ENCODE measurements at places on chromosomes 6 and 20.

- no peak for DNase-seq
Observed at GRCh38 chr6:28727559-28728211, 196.1 kb downstream of the TRIM27 start.

DNA sequence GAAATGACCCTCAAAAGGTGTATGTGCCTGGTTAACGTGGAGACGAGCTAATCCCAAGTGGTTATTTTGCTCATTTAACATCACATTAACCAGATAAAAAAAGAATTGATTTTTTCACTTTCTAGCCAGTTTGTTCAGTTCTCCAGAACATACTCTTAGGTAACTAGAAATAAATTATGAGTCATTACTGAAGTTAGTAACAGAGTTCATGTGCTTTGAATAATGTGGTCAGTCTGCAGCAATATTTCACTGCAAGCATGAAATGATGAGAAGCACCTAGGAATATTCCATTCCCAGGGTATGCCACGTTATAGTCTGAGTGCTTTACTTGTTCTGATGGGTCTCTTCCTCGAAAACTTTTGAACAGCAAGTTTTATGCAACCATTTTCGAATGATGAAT, 138.3 kb upstream of the INSM1 start:
- DNase-seq = no peak

GRCh38 chr6:46684771-46685170, 2.9 kb upstream of the TDRD6 start:
- DNase-seq = no peak

DNA sequence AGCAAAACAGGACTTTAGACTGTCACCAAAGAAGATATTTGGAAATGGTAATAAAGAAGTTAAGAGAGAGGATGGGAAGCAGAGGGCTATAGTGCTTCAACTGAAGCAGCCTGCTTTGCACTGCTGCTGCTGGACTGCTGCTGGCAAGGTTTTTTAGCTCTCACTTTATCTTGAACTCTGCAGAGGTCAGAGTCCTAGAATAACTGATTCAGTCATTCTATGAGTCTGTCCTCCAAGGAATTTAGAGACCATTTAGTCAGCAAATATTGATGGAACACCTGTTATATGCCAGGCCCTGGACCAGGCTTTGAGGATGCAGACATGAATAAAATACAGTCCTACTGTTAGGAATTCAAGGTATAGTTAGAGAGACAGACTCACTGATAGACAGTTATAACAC, 9.1 kb upstream of the SAYSD1 start:
- no peak for DNase-seq

- DNase-seq = no peak
Observed at GRCh38 chr20:24778585-24779031, 170.5 kb upstream of the CST7 start.

DNA sequence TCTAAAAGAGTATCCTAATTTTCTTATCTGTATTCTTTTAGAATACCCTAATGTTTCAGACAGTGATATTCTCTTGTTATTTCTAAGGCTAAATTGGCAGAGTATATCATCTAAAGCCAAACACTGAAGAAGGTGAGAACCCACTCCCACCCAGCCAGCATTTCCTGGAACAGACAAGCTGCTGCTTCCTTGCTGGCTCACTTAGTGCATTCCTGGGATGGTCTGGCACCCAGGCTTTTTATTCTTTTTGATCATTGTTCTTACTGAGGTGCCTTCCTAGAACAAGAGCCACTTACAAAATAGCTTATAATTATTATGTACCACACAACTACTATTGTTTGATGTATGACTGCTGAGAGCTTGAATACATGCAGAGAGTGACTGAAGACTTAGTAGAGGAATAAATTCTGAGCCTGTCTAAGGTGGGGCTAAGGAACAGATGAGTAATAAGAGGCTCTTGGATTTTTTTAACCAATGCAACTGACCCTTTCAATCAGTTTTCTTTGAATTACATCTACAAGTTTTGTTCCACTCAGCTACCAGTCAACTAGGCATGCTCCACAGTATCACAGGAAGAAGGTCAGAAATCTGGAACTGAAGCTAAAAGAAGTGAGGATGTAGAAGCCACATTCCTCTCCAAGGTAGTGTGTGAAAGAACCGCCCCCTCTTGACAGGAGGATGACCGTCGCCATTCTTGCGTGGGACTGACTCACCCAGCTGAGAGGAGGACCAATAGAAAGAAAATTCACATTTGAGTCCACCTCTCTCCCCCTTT, 30.1 kb downstream of the PRPH2 start:
- DNase-seq = no peak

- DNase-seq = no peak
Observed at GRCh38 chr20:49505518-49505917, 23.1 kb upstream of the KCNB1 start.

DNA sequence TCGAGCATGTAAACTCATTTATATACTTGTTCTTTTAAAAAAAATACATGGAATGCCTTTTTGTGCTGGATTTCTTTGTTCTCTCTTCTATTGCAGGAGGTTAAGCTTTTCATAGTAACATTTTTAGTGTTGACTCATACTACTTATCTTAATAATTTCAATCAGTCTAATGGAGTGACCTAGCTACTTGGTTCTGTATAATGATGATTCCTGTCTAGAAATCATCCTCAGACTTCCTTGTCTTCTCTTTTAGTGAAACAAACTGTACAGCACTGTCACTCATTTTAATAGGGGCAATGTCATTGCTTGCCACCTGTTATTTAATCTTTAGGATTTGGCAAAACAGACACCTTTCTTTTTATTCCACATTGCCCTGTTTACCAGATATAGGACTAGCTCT, 62.3 kb downstream of the ADGRB3 start:
- DNase-seq = no peak

- DNase-seq = no peak
Observed at GRCh38 chr6:47301441-47301840, 8.3 kb downstream of the TNFRSF21 start.

GRCh38 chr6:135030056-135030473, 24.6 kb downstream of the HBS1L start:
- no peak for DNase-seq

GRCh38 chr6:24990236-24990845, 54.6 kb upstream of the RIPOR2 start:
- no peak for DNase-seq

DNA sequence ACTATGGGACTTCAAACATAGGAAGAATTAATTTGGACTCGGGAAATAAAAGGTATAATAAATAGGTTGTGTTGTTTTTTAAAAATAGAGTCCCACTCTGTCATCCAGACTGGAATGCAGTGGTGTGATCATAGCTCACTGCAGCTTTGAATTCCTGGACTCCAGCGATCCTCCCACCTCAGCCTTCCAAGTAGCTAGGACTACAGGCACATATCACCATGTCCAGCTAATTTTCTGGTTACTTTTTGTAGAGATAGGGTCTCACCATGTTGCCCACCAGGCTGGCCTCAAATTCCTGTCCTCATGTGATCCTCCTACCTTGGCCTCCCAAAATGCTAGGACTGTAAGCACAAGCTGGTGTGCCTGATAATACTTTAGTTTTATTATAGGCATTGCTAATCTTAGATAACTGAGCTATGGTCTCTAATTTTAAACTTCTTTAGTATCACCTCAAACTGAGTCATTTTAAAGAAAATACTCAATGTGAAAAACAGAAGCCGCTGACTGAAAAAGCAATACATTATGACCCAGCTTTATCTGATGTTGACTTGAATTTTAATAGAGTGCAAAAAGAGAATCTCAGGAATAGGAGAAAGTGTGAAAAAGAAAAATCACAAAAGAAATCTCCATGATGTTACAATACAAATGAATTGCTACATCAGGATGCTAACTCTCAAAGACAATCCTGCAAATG, 251.0 kb downstream of the RNGTT start:
- no peak for DNase-seq

DNA sequence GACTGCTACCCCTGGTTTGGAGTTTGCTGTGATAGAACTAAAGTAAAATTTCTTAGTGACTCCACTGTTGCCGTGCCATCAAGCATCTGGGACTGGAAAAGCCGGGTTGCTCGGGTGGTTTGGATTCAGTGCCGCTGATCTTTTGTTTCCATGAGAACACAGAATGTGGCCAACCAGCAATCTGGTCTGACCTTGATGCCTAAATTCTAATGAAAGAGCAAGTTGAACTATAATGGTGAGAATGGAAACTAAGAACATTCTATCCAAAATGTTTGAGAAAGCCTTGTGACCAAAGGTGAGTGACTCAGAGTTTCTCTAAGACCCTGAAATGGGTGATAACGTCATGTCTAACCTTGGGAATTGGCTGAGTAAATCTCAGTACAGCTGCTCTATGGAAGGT, 9.9 kb upstream of the PI16 start:
- DNase-seq = no peak

DNA sequence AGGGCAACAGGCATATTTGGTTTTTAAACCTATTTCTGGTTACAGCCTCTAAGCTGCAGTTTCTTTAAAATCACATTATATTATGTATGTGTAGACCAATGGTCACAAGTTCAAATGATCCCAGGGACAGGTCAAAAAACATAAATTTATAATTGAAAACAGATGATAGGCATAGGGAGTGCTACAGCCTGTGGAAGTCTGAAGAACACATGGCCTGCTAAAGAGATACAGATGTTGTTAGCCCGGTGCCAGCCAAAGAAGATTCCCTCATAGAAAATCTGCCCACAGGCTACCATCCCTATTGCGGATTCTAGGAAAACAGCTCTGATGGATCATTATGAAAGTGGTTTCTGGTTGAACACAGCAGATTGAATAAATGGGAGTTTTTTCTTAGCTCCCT, 65.3 kb downstream of the NRSN1 start:
- no peak for DNase-seq

GRCh38 chr6:25218346-25218745, 60.8 kb upstream of the CARMIL1 start:
- DNase-seq = no peak

DNA sequence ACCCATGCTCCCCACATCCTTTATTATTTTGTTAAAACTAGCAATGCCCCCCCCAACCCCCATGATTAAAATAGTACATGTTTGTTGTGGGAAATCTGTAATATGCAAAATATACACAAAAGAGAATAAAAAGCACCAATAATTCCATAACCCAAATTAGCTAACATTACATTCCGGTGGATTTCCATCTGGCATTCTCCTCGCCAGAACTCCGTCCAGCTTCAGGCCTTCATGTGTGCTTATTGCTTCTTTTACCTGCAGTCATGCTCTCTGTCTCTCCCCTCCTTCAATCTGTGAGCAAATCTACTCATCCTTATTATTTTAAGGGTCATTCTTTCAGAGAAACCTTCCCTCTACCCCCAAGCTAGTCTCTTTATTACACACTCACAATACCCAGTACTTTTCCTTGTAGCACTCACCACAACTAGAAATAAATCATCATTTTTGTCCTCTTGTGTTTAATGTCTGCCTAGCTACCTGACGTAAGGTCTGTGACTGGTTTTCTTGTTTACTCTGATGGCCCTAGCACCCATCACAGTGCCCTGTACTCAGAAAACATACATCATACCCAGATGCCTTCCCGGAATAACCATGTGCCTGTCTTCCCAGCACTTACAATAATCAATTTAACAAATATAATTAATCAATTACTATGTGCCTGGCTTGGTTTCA, 25.6 kb upstream of the IER3 start:
- DNase-seq = no peak

DNA sequence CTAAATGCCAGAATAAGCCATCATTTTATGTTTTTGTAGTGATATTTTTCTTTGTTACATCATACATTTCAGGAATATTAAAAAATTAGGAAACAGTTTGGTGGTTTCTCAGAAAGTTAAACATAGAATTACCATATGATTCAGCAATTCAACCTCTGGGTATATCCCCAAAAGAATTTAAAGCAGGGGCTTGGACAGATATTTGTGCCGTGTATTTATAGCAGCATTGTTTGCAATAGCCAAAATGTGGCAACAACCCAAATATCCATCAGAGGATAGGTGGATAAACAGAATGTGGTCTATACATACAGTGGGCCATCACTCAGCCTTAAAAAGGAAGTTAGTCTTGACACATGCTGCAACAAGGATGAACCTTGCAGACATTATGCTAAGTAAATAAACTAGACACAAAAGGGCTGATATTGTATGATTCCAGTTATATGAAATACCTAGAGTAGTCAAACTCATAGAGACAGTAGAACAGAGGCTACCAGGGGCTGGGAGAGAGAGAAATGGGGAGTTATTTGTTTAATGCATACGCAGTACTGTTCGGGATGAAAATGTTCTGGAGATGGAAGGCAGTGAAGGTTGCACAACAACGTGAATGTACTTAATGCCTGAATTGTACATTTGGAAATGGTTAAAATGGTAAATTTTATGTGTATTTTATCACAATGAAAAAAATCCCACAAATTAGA, 18.9 kb upstream of the TRAF3IP2 start:
- no peak for DNase-seq

- DNase-seq = no peak
Observed at GRCh38 chr20:45407783-45408645, at the start of gene DBNDD2. Gene DBNDD2, plus strand, starts transcription at chr20:45408289. Its CDS starts 179 bp downstream, at chr20:45408468.

- DNase-seq = no peak
Observed at GRCh38 chr6:168536196-168536595, 95.2 kb downstream of the SMOC2 start.

DNA sequence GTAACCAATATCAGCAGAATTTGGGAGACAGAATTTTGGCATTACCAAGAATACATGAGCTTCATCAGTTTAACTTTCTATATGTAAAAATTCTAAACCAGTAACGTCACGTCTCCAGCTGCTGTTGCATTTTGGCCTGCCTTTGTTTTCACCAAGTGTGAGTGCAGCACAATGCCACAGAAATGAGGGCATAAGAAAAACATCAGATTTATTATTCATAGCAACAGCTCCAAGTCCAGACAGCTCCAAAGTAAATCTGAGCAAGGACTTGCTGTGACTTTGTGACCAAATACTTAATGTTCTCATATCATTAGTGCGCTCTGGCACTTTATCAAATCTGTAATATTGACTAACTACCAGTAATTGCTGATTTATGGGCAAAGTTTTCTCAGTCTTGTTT, 11.0 kb upstream of the FBXL4 start:
- no peak for DNase-seq

GRCh38 chr20:15610787-15611186, 962.5 kb downstream of the KIF16B start:
- no peak for DNase-seq

- DNase-seq = no peak
Observed at GRCh38 chr6:121647905-121648304, 212.5 kb downstream of the GJA1 start.

DNA sequence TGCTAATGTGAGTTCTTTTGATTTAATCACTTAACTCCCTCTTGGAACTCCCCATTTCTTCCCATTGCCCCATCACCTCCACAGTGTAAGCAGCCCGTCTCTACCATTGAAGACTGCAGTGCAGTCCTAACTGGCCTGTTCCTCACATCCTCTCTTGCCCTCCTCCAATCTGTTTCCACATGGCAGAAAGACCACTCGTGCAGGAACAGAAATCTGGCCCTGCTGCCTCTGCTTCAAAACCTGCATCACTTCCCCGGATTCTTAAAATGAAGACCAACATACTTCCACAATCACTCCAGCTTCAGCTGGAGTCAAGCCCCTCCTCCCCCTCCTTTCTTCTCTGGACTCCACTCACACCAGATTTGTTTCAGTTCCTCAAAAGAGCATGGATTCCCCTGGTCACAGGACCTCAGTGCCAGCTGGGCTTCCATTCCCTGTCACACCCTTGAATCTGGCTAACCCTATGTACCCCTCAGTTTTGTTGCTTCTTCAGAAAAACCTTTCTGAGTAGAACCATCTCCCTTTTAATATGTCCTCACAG, 802.3 kb downstream of the MAFB start:
- DNase-seq = no peak

- no peak for DNase-seq
Observed at GRCh38 chr20:4006640-4007039, 8.7 kb downstream of the RNF24 start.
